RWPE1 (cell line): ENCODE measurements at places on chromosomes 16 and 17.

- no peak for DNase-seq
These were observed 10.7 kb downstream of the CYBC1 start for GRCh38 chr17:82439829-82440365.

GRCh38 chr16:56303066-56303715, 111.9 kb downstream of the GNAO1 start:
- DNase-seq = no peak

DNA sequence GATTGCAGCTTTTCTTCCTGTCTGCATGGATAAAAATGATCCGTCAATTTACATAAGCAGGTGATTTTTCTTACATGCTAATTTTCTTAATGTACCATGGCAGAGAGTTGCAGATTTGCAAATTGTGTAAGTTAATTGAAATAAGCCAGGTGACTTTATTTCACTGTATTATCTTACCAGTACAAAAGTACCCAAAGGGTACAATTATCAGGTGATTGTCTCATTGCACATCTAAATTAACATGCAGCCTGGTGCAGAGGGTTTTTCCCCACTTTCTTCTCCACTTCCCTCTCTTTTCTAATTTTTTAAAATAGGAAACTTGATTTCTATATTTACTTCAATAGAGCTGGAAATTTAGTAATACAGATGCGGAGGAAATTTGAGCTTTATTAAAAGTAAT, 11.2 kb downstream of the NLK start:
- DNase-seq = no peak

- no peak for DNase-seq
These were observed 4.7 kb upstream of the CHD3 start for GRCh38 chr17:7883781-7884386.

- no peak for DNase-seq
These were observed 25.3 kb downstream of the MEOX1 start for GRCh38 chr17:43636426-43636825.

DNA sequence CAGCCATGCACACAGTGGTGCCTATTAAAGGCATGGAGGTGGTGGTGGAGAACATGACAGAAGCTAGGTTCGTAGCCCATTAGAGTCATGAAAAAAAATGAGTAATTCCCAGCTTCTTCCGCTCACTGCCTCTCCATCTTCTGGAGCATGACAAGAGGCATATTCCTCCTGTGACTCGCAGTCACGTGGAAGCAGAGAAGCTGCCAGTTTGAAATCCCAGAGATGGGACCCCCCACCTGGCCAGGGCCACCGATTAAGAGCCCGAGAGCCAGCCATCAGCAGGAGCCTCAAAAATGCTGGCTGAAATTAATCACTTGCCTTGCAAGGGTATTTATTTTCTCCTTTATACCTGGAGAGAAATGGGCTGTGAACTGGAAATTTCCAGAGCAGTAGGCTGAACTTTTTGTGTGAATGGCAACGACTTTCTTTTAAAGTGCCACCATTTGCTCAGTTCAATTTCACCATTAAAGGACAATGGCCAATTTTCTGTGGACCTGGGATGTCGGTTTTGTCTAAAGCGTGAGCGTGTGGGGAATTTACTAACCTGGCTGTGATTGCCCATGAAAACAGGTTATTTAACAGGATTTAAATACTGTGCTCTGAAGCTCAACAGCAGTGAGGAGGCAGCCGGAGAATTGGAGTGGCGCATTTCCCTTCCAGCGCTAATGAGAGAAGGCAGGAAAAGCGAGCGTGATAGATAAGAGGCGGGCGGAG, 189.7 kb upstream of the SDK2 start:
- DNase-seq = no peak

GRCh38 chr17:39225959-39226683, 376 bp upstream of the STAC2 start:
- DNase-seq = no peak

GRCh38 chr16:67917852-67918236, 13.8 kb downstream of the CTRL start:
- peak; percentile 87 for DNase-seq

DNA sequence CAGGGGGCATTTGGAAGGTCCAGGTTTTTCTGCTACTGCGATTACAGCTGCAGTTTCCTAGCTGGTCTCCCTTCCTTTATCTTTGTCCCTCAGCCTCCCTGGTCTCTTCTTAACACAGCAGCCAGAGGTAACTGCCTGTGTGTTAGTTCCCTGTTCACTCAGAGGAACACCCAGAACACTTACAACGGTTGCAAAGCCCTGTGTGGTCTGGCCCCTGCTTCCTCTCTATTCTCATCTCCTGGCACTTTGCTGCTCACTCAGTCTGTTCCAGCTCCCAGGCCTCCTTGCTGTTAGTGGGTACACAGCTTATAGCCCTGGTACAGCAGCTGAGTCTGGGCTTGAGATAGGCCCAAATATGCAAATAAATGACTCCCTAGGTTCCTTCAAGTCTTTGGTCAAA, 16.4 kb downstream of the NTN1 start:
- DNase-seq = no peak
